ENCODE measurements at places on chromosomes 13 and 19.

GRCh38 chr19:16849168-16849567 lies 20.0 kb downstream of the SIN3B start:
- DNase-seq, result no peak

DNA sequence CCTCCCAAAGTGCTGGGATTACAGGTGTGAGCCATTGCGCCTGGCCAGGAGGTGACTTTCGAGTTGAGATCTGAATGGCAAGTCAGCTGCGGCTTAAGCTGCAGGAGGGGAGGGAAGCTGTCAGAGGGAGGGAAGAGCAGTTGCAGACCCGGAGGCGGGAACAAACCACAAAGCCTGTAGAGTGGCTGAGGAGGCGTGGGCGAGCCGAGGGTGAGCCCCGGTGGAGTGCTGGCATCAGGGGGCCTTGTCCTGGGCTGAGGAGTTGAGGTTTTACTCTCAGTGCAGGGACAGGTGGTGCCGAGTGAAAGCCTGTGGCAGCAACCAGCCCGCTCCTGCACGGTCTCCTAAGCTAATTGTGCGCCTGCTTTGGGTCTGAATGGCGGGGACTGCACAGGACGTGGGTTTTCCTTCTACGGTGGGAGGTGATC lies 24.2 kb downstream of the PPP1R37 start:
- DNase-seq, result peak; percentile 64

DNA sequence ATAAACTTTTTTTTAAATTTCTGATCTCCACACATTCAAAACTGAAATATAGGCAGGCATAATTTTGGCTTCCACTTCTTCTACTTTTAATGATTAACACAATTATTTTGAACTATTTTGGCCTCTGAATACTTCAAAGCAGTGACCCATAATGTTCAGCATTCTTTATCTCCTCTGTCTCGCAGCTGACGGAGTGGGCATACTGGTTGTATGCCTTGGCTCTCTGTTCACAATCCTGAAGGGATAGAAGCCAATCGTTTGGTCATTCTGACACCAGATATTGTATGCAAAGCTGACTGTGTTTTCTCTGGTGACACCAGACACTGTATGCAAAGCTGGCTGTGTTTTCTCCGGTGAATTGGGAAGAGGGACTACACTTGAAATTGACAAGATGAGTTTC lies 833.0 kb downstream of the EFNB2 start:
- no peak for DNase-seq

DNA sequence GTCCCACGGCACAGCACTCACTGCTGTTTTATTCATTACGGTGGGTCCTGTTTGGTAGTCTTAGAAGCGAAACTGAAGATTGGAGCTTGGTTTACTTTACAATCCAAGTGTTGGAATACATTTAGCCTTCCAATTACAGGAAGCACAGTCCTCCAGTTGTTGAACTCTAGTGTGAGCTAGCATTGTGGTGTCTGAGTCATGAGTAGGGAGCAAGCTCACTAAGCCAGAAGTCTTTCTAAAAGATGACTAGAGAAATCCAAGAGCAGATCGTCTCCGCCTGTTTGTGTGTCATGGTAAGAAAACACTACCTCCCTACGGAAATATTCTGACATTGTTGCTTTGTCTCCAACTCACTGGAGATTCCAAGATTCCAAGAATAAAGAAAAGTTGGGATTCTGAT lies 10.1 kb upstream of the SHISA2 start:
- no peak for DNase-seq

DNA sequence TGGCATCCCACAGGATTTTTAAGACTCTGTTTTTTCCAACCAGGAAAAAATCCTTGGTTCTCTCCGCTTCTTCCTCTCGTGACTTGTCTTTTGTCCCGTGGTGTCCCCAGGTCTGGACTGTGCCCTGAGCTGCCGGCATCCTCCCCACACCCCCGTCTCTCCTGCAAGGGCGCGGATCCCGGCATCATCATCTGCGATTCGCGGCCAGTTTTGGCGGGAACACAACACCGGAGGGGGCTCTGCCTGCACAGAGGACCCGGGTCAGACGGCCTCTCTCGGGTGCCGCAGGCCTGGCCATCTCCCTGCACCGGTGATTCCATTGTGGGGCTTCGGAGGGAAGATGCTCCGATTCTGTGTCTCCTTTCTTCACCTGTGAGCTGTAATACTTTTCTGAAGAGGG lies 18.8 kb upstream of the GAS6 start:
- DNase-seq, result no peak

GRCh38 chr13:26989261-26989956 lies 182.2 kb downstream of the USP12 start:
- no peak for DNase-seq

DNA sequence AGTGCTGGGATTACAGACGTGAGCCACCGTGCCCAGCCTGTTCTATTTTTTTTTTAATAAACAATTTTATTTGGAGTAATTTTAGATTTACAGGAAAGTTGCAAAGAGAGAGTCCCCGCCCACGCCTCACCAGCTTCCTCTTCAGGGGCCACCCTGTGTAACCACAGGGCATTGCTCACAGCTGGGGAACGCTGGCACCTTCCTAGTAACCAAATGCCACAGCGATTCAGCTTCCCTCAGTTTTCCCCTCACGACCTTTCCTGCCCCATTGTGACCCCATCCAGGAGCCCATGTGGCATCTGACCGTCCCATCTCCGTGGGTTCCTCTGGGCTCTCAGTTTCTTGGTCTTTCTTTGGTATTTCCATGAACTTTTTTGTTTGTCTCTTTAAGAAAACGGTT lies 83.9 kb downstream of the GNG7 start:
- peak; percentile 80 for DNase-seq

DNA sequence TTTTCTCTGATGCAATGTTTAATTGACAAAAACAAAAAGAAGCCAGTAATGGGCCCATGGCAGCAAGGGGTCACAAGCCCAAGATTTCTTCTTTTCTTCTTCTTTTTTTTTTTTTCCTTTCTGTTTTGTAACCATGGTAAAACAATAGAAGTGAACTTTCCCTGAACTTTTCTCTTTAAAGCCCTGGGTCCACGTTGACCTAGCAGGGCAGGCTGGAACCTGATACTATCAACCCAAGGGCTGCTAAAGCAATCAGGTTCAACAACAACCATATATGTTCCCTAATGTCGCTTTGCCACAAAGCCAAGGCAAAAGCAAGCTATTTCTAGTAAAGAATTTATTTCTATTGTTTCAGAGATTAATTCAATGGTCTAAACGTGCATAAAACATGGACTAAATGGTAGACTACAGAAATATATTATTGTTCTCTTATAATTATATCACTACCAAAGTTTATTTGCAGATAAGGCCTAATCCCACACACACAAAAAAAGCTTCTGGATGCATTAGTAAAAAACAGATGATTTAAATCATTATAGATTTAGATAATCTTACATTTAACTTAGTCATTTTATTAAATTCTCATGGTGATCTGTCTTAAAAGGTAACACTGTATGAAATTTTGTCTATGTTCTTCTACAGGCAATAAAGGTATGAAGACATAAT lies 153.9 kb downstream of the DACH1 start:
- DNase-seq, result no peak

DNA sequence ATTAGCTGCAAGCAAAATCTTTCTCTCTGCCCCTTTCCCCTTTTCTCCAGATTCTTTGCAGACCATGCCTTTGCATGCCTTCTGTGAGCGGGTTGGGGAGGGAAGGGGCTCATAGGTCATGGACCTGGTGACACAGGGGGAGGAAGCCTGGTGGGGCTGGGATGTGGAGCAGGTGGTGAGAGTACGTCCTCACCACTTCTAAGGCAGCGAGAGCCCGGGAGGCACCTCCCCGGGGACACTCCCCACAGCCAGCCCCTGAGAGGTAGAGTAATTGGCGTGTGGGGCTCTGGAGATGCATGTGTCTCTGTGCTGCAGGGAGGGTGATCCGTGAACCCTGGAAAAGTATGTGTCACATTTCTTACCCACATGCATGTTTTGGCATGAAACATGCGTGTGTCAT lies 42.5 kb upstream of the EHD2 start:
- DNase-seq, result no peak

- peak; percentile 33 for DNase-seq
These were observed 53.2 kb upstream of the SHKBP1 start for GRCh38 chr19:40523322-40524047.

- no peak for DNase-seq
These were observed 540.5 kb upstream of the KLF12 start for GRCh38 chr13:74674720-74675119.

- no peak for DNase-seq
These were observed 767.3 kb upstream of the GPC6 start for GRCh38 chr13:92459306-92459705.

GRCh38 chr13:112759053-112759452 lies 69.2 kb downstream of the ATP11A start:
- DNase-seq, result no peak

GRCh38 chr19:17985037-17985818 lies 18.3 kb downstream of the KCNN1 start:
- no peak for DNase-seq

DNA sequence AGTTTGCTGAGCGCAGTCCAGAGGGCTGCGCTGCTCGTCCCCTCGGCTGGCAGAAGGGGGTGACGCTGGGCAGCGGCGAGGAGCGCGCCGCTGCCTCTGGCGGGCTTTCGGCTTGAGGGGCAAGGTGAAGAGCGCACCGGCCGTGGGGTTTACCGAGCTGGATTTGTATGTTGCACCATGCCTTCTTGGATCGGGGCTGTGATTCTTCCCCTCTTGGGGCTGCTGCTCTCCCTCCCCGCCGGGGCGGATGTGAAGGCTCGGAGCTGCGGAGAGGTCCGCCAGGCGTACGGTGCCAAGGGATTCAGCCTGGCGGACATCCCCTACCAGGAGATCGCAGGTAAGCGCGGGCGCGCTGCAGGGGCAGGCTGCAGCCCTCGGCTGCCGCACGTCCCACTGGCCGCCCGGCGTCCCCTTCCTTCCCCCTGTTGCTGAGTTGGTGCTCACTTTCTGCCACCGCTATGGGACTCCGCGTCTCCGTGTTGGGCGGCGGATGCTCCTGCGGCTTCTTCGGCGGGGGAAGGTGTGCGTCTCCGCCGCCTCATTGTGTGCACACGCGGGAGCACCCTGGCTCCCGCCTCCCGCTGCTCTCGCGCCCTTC lies 772 bp downstream of the GPC6 start:
- no peak for DNase-seq

GRCh38 chr19:15124572-15125231 lies 17.5 kb downstream of the SYDE1 start:
- no peak for DNase-seq

DNA sequence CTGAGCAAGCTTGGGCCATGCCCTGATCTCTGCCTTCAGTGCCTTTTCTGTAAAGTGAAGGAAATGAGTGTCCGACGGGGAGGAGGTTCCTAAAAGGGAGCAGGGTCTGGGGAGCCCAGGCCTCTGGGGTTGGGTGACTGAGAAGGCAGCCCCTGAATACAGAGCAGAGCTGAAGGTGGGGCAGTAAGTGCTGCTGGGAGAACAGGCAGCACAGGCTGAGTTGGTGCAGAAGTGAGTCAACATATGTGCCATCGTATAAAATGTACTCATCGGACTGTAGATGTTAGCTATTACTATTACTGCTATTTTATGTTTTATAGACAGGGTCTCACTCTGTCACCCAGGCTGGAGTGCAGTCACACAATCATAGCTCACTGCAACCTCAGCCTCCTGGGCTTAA lies 1.0 kb upstream of the HAMP start:
- no peak for DNase-seq

- no peak for DNase-seq
These were observed 8.6 kb downstream of the CRB3 start for GRCh38 chr19:6472713-6473112.

- DNase-seq, result no peak
These were observed 885 bp upstream of the ZNF536 start for GRCh38 chr19:30371161-30371836.

DNA sequence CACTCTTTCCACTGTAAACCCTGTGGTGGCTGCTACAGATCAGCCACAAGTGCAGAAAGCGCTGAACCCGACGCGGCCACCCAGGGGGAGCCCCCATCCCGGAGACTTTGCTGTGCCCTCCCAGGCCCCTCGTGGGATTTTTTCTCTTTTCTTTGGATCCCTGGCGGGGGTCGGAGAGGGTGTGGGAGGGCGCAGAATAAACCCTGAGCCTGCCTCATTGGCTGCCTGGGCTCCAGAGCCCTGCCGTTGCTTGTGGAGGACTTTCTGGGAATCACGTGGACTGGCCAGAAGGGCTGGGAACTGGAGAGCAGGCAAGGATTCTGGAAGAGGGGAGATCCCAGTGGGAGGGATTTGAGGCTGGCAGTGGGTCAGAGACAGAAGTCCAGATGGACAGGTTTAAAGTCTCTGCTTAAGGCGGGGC lies 24.9 kb downstream of the GADD45B start:
- no peak for DNase-seq

GRCh38 chr13:100341327-100341726 lies 247.3 kb downstream of the GGACT start:
- DNase-seq, result no peak

DNA sequence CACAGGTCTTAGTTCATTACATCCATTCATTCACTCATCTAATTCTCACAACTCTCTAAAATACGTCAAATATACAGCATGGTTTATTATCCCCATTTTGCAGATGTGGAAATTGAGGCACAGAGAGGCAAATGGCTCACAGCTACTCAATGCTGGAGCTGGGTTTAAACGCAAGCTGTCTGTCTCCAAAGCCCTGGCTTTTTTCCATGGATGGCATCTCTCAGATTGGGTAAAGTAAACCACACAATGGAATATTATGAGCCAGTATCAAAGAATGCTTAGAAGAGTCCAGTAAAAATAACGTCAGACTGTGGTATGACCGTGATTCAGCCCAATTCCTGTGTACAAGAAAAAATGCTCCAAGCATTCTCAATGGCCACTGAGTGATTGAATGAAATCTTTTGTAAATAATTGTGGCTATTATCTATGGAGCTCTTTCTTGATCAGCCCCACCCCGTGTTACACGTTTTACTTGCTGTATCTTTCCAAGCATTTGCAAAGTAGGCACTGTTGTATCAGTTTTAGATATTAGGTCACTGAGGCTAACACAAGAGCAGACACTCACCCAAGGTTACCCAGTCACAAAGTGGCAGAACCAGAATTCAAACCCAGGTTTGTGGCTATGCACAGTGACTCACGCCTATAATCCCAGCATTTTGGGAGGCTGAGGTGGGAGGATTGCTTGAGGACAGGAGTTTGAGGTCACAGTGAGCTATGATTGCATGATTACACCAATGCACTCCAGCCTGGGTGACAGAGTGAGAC lies 5.5 kb upstream of the ACP7 start:
- DNase-seq, result no peak

DNA sequence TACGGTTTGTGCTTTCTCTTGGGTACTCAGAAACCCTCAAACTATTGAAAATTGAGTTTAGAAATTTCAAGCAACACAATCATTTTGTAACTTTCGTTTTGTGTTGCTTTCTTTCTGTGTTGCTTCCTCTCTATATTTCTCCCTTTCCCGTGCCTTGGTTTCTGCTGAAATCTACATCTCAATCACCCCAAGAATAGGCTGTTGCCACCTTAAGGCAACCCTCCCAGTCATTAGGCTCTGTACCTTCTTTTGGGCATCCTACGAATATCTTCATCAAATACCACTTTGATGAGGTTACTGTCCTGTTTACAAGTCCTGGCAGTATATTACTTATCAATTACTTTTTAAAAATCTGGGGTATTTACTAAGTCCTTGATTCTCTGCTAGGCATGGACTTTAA lies 621.6 kb downstream of the GPC6 start:
- no peak for DNase-seq

GRCh38 chr13:86810361-86810760 lies 860.8 kb upstream of the SLITRK5 start:
- no peak for DNase-seq

- DNase-seq, result no peak
These were observed 172.7 kb downstream of the SPRY2 start for GRCh38 chr13:80168089-80168850.

- no peak for DNase-seq
These were observed 64.8 kb downstream of the DHRS12 start for GRCh38 chr13:51739027-51739764.

- peak; percentile 66 for DNase-seq
These were observed 12.1 kb upstream of the PEX11G start for GRCh38 chr19:7500811-7501450.

Data from activated naive CD4-positive, alpha-beta T cell treated with anti-CD3 and anti-CD28 coated beads, Interleukin-2, amount 50 U/mL, for 16 hours (primary cell).